Fibroblast of skin of right quadriceps (primary cell): ENCODE measurements at places on chromosomes 7 and 10.

- DNase-seq, result no peak
These were observed 56.0 kb upstream of the GLI3 start for GRCh38 chr7:42292991-42293521.

DNA sequence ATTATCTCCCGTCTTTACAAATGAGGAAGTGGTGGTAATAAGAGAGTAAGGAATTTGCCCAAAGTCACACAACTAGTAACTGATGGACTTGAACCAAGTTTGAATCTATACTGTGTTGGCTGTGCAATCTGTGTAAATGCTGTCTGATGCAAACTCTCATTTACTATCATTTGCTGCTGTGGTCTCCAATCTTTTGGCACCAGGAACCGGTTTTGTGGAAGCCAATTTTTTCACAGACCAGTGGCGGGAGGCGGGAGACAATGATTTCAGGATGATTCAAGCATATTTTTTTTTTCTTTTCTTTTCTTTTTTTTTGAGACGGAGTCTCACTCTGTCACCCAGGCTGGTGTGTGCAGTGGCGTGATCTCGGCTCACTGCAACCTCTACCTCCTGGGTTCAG lies 450.0 kb upstream of the FZD8 start:
- DNase-seq, result no peak

DNA sequence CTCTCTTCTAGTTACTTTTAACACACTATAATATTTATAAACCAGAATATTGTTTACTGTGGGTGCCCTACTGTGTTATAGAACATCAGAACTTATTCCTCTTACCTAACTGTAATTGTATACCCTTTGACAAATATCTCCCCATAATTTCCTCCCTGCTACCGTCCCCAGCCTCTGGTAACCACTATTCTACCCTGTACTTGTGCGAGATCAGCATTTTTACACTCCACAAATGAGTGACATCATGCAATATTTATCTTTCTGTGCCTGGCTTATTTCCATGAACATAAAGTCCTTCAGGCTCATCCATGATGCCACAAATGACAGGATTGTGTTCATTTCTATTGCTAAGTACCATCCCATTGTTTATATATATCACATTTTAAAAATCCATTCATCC lies 139.8 kb upstream of the RSU1 start:
- no peak for DNase-seq

DNA sequence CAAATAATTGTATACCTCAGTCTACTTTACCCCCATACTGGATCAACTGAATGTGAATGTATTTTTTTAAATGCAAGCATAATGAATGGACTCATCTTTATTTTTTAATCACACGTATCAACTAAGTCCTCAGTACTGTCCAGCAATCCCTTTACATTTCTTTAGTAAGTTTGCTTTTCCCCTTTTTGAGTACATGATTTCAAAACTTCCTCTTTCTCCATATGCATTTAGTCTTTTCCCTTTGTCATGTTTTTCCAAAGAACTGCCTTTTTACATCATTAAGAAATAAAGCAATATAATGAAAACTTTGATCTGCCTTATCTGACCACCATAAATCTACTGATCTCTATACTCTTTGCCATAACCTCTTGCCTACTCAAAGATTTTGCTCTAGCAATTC lies 182.5 kb upstream of the AKR1E2 start:
- DNase-seq, result no peak

DNA sequence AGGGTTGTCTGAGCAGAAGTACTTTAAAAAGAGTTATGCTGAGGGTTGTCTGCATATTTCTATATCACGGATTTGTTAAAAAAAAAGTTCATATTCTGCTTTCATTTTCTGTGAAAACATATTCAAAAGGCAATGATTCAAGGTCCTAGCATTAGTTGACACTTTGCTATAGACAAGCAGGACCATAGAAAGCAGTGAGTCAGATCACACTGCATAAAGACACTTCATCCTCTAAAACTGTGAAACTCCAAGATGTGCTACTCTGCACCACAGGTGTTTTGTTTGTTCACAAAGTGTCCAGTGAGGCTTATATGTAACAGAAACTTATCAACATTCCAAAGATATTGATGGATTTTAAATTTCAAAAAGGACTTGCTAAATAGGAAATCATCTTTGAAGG lies 47.0 kb downstream of the SPAM1 start:
- no peak for DNase-seq

DNA sequence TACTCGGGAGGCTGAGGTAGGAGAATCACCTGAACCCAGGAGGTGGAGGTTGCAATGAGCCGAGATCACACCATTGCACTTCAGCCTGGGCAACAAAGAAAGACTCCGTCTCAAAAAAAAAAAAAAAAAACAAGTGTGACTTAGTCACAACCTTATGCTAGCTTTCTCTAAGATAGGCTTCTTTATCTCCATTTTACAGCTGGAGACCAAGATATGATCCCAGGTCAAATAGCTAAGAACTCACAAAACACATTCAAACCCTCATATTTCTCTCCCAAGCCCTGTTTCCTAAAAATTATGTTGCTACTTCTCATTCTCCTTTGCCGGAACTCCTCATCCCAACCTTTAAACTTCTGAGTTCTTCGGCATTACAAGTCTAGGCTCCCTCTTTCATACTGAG lies 13.0 kb upstream of the DHTKD1 start:
- DNase-seq, result no peak

- no peak for DNase-seq
These were observed 136.4 kb upstream of the EEPD1 start for GRCh38 chr7:36016648-36017047.

- DNase-seq, result no peak
These were observed 75.6 kb downstream of the POM121L12 start for GRCh38 chr7:53111031-53111430.

GRCh38 chr7:112546723-112547513 lies 66.1 kb downstream of the LSMEM1 start:
- peak; percentile 22 for DNase-seq

GRCh38 chr7:148884049-148884298 lies at the start of gene EZH2:
Gene EZH2 (minus strand): TSS chr7:148884291. CDS start chr7:148847298, 36,993 bp downstream.
- no peak for DNase-seq

GRCh38 chr7:39761449-39761848 lies 138.1 kb downstream of the RALA start:
- DNase-seq, result no peak

DNA sequence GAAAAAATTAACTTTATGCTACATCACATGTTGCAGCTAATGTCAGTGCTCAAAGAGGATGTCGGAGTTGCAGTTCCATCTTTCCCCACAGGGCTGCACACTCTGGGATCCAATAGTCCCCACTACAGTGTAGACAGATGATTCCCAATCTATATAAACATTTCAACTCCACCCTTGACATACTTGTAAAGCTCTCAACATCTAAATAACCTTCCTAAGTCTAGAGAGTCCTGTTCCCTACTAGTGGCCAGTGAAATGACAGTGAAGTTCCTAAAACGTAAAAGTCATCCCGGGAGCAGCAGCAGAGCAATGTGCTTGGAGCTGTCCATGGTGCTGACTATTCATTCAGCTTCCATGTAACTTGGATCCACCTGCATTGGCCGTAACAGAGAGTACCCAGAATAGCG lies 145.1 kb downstream of the GRM8 start:
- peak; percentile 34 for DNase-seq

GRCh38 chr7:69786730-69787395 lies 188.6 kb downstream of the AUTS2 start:
- DNase-seq, result no peak

- DNase-seq, result no peak
These were observed 44.5 kb downstream of the PSMC2 start for GRCh38 chr7:103391976-103392375.

- peak; percentile 3 for DNase-seq
These were observed 115.3 kb upstream of the WDR11 start for GRCh38 chr10:120735773-120736371.

DNA sequence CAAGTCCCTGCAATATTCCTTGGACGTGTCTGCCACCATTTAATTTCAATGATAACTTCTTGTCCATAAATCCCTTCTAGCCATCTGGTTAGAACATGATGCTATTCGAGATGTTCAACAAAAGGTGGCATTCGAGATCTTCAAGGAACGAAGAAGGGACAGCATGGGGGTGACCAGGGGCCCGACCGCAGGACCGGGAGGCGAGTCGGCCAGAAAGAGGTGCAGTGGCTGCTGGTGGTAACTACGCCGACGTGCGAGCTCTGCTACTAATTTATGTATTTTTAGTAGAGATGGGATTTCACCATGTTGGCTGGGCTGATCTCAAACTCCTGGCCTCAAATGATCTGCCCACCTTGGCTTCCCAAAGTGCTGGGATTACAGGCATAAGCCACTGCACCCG lies 4.7 kb downstream of the OPTN start:
- no peak for DNase-seq

DNA sequence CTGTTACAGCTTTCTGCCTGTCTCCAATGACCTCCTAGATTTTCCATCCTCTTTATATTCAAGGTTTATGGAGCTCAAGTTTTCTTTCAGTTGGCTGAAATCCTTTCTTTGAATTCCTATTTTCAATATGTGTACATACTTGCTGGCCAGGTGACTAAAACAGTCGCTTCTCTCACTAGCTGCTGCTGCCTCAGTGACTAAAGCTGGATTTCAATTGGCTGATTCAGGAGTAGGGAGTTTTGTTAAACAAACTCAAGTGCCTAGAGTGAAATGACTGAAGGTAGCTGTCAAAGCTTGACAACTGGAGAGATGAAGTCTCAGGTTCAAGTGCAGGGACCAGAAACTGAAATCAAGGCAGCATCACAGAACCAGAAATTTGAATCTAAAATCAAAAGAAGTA lies 6.7 kb upstream of the POLR1F start:
- no peak for DNase-seq

DNA sequence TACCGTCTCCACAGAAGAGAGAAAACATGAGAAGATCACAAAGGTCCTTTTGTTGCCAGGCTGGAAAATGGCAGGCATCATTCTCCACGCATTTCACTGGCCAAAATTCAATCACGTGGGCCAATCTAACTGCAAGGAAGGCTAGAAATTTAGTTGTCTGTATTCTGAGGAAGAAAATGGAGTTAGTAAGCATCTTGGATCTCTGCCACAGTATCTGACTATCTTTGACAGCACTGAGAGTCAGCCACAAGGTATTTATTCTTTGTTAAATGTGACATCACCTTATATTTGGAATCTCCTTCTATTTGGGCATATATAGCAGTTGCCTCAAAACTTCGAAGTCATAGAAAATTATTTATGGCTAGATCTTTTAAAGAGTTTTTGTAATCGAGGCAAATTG lies 213.9 kb downstream of the NSUN6 start:
- no peak for DNase-seq

- DNase-seq, result peak; percentile 29
These were observed 52.1 kb upstream of the SLC29A3 start for GRCh38 chr10:71266918-71267442.

- DNase-seq, result no peak
These were observed 271.2 kb downstream of the IPMK start for GRCh38 chr10:57996536-57996935.

DNA sequence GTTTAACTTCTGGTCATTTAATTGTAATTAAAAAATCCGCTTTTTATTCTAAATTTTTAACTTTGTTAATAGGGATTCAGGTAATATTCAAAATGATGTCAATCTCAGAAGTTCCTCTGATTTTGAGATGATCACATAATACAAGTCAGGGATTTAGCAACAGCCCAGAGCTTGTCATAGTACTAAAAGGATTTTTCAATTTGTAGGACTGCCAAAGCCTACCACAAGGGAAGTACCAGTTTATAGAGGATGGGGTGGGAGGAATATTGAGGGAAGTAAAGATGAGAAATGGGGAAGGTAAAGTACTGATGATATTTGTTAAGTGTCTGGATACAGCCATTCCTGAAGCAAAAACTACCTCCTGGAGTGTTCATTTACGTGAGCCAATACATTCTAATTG lies 278.2 kb upstream of the TEX47 start:
- no peak for DNase-seq

DNA sequence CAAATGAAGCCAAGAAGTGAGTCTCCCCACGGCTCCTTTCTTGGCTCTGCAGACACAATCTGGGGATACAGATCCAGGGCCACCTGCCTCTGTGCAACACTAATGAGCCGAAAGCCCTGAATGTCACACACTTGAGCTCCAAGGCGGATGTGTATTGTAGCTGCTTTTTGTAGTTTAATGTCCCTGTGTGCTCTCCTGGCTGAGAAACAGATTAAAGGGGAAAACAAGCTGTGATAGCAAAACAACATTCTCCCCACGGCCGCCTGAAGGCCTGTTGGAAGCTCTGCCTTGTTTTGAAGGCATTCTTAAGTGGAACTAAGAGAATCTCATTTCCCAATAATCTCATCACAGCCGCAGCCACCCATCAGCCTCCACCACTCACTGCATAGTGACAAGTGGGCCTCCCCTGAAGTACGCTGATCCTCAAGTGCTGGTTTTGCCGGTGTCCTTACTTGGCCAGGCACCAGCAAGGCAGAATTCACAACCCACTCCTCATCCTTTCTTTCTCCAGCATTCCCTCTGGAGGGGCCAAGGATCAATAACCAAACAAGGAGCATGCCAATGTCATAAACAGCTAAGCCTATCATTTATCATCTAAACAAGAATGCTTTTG lies 44.4 kb upstream of the AMPH start:
- DNase-seq, result no peak

DNA sequence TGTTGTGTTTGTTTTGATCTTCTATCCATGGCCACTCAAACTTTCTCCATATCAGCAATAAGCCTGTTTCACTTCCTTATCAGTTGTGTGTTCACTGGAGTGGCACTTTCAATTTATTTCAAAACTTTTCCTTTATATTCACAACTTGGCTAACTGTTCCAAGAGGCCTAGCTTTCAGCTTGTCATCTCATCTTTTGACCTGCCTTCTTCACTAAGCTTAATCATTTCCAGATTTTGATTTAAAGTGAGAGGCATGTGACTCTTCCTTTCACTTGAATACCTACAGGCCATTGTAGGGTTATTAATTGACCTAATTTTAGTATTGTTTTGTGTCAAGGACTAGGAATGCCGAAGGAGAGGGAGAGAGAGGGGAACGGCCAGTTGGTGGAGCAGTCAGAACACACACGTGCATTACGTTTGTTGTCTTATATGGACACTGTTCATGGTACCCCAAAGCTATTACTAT lies 5.5 kb upstream of the GNAT3 start:
- no peak for DNase-seq

DNA sequence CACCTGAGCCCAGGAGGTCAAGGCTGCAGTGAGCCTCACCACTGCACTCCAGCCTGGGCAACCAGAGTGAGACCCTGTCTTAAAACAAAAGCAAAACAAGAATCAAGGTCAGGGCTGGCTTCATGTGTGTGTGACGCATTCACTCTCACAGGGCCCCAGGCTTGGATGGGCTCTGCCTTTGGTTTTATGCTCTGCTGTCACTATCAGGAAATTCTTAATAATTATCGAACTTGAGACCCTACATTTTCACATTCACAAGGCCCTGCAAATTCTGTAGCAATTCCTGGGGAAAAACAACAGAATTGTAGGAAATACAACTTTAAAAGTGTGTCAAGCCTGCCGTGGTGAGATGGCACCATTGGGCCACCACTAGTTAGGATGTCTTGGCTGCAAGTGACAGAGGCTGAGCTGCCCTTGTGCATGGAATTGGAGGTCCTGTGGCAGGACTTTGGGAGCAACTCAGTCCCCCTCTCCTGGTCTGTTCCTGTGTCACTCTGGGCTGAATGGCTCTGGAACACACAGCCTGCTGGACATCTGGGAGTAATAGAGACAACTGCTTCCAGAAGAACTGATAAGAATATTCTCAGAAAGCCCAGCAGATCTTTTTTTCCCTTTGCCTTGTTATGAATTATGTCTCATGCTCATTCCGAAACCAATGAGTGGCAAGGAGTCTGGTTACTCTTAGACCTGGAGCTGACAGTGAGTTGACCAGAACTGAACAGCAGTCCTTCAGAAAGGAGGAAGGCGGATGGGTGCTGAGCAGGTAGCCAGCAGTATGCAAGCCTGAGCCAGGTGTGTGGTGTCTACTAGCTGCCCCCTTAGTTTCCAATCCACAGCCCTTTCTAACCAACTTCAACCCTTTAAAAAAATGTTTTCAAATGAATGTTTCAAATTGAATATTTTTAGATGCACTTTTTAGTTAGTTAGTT lies 3.6 kb downstream of the UBE2D4 start:
- DNase-seq, result no peak
